ENCODE measurements at places on chromosomes 2 and 18.

DNA sequence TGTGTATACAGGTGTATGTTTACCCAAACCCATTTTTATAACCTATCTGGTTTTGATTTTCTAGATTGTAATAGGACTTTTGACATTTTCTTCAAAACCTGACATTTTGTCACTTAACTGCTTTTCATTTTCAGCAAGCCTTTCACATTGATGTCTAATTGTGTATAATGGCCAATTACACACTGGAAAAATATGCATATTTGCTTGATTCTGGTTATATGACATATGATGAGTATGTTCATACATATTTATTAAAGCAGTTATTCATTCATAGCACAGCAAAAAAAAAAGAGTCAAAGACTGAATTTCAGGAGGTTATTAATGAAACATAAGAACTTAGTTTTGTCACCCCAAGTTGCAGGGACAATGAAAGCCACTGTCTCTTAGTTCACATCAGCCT, 307.7 kb upstream of the TNP1 start:
- no peak for DNase-seq

DNA sequence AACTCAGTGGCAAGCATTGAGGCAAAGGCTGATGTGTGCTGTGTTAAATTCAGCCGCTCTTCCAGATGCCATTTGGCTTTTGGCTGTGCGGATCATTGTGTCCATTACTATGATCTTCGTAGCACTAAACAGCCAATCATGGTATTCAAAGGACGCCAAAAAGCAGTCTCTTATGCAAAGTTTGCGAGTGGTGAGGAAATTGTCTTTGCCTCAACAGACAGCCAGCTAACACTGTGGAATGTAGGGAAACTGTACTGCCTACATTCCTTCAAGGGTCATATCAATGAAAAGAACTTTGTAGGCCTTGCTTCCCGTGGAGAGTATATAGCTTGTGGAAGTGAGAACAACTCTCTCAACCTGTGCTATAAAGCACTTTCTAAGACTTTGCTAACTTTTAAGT, 195.5 kb upstream of the RAB12 start:
- no peak for DNase-seq

GRCh38 chr2:60504049-60504448, 49.4 kb downstream of the BCL11A start:
- DNase-seq = no peak

GRCh38 chr18:31487246-31488015, 10.5 kb upstream of the DSG2 start:
- DNase-seq = no peak

DNA sequence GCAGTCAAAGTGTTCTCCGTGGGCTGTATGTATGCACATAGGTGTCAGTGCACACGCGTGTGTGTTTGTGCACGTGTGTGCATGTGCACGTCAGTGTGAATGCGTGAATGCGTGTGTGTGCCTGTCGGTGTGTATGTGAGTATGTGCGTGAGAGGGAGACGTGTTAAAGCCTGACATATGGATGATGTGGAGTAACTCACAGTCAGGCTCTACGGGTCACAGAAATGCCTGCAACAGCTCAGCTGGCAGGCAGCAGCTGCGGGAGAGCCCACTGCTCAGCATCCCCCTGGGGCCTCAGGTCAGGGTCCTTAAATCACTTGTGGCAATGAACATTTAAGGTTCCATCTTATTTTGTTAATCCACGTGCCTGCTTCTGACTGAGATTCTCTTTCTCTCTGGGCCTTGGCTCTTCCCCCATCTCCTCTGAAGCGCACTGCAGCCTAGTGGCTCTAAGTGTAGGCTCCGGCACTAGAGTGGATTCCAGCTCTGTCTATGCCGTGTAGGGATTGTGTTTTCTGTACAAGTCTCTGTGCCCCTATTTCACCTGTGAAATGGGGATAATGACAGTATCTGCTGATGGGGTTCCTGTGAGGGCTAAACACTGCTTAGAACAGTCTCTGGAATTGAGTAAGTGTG, 63.0 kb downstream of the DYSF start:
- DNase-seq = no peak

DNA sequence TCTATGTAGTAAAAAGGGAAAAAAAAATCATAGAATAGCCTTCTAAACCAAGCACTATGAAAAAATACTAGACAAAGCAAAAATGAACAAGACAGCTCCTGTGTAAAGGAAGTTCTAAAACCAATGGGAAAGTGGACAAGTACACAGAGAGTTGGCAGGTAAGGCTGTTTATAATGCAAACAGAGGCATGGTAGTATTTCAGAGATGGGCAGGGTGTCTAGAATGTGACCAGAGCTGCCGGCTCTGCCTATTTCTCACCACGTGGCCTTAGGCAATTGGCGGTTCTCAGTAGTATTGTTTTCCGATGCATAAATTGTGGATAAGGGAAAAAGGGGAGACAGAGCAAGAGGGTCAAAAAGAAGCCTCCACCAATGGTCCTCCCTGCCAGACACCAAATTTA, 173.6 kb downstream of the ANKRD30B start:
- no peak for DNase-seq

DNA sequence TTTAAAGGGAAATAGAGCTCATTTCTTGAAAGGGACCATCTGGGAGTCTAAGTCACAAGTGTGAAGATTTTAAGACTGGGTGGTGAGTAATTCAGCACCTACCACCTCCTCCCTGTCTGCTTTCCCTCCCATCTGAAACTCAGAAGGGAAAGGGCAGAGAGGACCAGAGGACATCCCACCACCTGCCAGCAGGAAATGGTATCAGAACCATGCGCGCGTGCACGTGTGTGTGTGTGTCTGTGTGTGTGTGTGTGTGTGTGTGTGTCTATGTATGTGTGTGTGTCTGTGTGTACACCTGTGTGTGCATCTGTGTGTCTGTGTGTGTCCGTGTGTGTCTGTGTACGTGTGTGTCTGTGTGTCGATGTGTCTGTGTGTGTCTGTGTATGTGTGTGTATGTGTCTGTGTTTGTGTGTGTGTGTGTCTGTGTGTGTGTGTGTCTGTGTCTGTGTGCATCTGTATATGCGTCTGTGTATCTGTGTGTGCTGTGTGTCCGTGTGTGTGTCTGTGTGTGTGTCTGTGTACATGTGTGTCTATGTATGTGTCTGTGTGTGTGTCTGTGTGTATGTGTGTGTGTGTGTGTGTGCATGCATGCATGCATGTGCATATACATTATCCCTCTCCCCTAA, 76.8 kb downstream of the ZFP36L2 start:
- no peak for DNase-seq

DNA sequence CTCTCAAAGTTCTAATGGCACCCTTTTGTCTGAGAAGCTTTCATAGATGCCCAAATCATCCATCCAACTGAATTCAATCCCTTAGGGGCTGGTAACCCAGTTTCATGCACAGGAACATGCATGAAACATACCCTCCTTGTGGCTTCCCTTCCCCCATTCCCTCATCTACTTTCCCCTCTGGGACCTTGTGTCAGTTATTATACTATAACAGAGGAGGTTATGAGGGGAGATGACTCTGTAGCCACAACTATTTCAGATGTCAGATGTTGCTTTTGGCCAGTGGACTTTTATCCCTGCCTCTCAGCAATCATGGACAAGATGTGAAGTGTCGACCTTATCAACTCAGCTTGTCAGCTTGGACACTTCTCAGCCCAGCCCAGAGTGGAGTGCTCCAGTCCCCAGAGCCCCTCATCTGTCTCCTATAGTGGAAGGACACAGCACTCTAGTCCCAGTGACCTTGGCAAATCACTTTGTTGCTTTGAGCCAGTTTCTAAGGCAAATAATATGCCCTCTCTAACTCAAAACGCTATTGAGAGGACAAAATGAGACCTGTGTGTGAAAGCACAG, 8.4 kb downstream of the DHRS9 start:
- no peak for DNase-seq

DNA sequence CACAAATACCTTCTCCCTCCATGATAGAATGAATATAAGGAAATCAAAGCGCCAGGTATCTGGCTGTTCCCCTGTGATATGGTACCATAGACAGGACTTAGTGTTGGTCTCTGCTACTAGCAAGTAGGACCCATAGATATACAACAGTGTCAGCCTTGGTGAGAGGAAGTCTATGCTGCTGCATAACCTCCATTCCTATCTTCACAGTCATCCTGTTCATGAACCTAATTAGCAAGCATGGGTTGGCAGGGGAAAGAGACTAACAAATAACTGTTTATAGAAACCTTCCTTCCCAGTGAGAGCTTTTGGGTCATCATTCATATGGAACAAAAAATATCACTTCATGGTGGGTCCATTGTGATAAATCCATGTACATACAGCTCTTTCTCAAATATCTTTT, 188.9 kb upstream of the FAM98A start:
- DNase-seq = no peak

Data from DMS53 (cell line).